ENCODE measurements at places on chromosomes 3 and 15.

- peak; percentile 41 for DNase-seq
Observed at GRCh38 chr3:119562307-119562961, 3.0 kb upstream of the CD80 start.

DNA sequence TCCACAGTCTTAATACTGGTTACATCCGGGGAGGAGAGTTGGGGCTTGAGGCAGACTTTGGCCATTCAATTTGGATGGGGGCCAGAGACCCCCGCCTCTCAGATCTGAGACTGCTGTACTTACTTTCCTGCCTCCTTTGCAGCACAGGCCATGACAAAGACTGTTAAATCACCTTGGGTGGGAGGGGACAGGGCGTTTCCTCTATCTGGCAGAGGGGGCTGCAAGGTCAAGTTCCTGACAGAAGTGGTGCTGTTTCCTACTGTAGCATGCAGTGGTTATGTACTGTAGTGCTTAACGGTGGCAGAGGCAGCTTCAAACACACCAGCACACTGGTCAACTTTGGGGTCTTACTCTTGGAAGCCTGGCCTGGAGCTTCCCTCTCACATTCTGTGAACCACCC, 261.2 kb upstream of the LRRFIP2 start:
- DNase-seq: no peak

GRCh38 chr3:137764563-137765309, 621 bp downstream of the SOX14 start:
- no peak for DNase-seq

- no peak for DNase-seq
Observed at GRCh38 chr3:2784627-2785026, 325.5 kb downstream of the IL5RA start.

GRCh38 chr3:128011140-128011539, 41.1 kb upstream of the SEC61A1 start:
- peak; percentile 30 for DNase-seq

GRCh38 chr3:193970773-193971206, 165.2 kb upstream of the HES1 start:
- no peak for DNase-seq

GRCh38 chr3:128082546-128082945, 30.3 kb downstream of the SEC61A1 start:
- no peak for DNase-seq

DNA sequence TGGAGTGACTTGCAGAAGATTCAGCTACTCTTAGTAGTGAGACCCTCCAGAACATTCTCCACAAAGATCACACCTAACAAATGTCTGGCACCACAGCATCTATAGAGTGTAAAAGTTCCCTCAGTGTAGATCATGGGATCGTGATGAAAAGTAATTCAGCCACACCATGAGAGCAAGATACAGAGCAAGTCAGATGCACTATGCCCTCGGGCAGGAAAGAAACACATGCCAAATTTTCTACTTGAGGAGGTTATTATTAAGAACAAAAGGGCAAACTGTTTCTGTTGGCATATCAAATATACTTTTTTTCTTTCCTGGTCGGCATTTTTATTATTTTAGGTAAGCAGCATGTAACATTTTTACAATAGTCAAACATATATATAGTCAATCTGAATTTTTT, 44.8 kb upstream of the SNTN start:
- no peak for DNase-seq
